Suprapubic skin (tissue), 4 donors: ENCODE measurements at places on chromosomes 1 and 21.

- no peak for DNase-seq
These were observed 195.0 kb downstream of the KCNK2 start for GRCh38 chr1:215277532-215277931.

- DNase-seq, result peak; percentile 84
These were observed 2.1 kb downstream of the ADGRL2 start for GRCh38 chr1:81802707-81803430.

- no peak for DNase-seq
These were observed 15.5 kb downstream of the TRPM2 start for GRCh38 chr21:44368711-44369446.

DNA sequence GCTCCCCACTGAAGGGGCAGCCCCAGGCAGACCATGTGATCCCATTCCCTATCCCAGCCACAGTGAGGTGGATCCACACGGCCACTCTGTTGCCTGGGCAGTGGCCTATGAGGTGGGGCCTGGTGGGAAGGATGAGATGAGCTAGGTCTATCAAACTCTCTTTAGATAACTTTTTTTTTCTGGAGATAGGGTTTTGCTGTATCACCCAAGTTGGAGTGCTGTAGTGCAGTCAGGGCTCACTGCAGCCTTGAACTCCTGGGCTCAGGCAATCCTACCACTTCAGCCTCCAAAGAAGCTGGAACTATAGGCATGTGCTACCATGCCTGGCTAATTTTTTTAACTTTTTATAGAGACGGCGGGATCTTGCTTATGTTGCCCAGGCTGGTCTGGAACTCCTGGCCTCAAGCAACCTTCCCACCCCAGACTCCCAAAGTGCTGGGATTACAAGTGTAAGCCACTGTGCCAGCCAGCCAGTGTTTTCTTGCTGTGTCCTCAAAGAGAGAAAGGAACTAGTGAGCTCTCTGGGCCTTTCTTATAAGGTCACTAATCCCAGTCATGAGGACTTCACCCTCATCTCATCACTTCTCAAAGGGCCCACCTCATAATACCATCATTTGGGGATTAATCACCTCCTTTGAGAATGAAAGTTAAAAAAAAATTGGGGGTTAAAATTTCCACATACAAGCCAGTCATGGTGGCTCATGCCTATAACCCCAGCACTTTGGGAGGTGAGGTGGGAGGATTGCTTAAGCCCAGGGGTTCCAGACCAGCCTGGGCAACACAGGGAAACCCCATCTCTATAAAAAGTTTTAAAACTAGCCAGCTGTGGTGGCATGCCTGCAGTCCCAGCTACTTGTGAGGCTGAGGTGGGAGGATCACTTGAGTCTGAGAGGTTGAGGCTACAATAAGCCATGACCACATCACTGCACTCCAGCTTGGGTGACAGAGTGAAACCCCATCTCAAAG lies 36.6 kb downstream of the H3-3A start:
- no peak for DNase-seq

GRCh38 chr1:60969971-60970509 lies 112.3 kb upstream of the NFIA start:
- DNase-seq, result peak; percentile 20

GRCh38 chr1:172450524-172450885 lies 6.6 kb upstream of the PIGC start:
- no peak for DNase-seq

- DNase-seq, result no peak
These were observed 7.2 kb downstream of the SETD4 start for GRCh38 chr21:36052860-36053714.

GRCh38 chr1:85339089-85339488 lies 62.7 kb upstream of the BCL10 start:
- DNase-seq, result no peak

GRCh38 chr1:155052439-155053395 lies 1.6 kb downstream of the ADAM15 start:
- DNase-seq, result no peak

DNA sequence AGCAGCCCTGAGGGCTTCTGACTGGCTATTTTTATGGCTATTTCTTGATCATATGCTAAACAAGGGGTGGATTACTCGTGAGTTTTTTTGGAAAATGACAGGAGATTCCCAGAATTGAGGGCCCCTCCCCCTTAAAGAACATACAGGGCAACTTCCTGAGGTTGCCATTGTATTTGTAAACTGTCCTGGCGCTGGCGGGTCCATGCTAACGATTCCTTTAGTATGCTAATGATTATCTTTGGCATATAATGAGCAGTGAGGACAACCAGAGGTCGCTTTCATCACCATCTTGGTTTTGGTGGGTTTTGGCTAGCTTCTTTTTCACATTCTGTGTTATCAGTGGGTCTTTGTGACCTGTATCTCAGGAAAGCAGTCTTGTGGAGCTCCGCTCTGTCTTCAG lies 24.1 kb downstream of the FMN2 start:
- DNase-seq, result no peak

DNA sequence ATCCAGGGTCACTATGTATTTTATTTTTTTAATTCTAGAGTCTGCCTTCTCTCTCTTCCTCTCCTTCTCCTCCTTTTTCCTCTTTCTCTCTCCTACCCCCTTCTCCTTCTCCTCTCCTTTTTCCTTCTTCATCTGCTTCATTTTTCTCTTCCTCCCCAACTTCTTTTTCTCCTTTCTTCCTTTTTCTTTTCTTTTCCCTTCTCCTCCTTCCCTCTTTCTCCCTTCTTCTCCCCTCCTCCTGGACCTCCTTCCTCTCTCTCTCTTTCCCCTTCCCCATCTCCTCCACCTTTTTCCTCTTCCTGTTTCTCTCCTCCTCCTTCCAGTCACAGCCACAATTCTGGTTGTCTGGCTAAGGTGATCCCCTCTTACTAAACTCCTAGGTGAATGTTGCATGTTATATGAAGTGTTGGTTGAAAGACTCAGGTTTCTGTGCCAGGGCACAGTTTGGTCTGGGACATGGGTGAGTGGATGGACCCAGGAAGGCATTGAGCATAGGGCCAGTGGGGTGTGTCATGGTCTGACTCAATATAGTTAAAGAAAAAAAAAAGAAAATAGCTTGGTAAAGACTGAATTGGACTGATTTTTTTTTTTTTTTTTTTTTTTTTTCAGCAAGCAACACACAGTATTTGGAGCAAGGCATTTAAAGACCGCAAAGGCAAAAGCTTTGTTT lies 266.9 kb downstream of the TGFB2 start:
- no peak for DNase-seq

GRCh38 chr1:169128562-169128961 lies 22.1 kb downstream of the ATP1B1 start:
- no peak for DNase-seq

DNA sequence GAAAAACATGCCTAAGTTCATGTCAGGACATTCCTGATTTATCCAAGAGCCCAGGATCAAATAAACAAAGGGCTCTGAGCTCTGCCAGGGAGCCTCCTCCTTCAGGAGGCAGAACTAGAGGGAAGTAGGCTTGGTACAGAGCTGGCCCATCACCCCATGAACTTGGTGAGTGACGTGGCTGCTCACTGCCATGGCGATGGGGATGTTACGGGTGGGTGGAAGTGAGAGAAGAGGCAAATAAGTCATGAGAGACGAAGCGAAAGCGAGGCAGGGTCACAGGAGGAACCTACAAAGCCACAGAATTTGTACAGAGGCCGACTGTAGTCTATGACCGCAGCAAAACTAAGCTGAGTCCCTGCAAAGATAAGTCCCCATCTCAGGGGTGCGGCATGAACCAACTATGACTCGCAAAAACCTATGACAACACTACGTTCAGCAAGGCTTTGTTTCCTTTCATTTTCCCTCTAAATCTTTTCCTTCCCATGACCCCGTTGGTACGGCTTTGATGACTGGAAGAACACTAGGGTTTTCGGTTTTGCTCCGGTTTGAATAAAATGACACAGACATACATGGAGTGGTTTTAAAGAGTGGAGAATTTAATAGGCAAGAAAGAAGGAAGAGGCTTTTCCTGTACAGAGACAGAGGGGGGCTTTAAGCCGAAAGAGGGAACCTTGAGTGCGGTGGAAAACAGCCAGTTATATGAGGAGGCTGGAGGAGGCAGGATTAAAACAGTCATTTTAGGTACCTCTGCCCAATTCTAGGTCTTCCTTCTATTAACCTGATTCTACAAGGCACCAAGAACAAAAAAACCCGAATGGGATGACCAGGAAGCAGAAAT lies 74.1 kb downstream of the CD46 start:
- peak; percentile 88 for DNase-seq

DNA sequence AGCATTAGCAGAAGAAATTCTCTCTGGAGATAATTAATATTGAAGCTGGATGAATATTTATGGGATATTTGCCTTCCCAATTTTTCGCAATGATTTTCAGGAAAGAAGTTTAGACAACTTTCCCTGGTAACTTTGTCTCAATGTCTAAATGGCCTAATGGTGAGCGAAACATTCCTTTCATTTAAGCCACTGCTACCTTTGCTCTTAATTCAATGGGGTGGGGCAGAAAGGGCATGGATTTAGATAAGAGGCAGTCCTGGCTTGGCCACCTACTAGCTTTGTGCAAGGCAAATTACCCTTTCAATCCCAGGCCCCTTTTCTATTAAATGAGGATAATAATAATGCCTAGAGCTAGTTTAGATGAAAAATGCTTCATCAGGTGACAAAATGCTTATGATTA lies 27.1 kb upstream of the LYST start:
- DNase-seq, result no peak

- DNase-seq, result no peak
These were observed 19.6 kb upstream of the C1orf159 start for GRCh38 chr1:1135339-1136136.

- DNase-seq, result no peak
These were observed 81.2 kb downstream of the RIPK4 start for GRCh38 chr21:41685511-41686149.

DNA sequence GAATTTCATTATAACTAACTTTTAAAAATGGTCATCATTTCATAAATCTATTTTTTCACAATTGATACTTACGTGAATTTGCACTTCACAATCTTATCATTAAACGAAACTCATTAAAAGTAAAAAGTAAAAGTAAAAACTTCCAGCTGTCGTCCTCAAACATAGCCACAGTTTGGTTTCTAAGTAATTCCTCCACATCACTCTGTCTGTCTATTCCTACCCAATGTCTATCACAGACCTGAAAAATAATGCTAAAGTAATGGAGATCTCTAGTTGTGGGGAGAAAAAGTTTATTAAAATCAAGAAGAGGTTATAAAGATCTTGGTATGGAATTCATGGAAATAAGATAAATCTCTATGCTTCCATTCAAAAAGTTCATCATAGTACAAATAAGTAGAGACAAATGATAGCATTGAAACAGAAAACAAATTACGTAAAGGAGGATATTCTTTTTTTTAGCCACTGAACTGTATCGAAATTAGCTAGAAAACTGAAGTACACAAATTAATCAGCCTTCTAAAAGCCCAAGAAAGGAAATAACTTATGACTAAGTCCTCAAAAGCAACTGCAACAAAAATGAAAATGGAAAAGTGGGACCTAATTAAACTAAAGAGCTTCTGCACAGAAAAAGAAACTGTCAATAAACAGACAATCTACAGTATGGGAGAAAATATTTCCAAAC lies 148.6 kb downstream of the TIAM1 start:
- no peak for DNase-seq

DNA sequence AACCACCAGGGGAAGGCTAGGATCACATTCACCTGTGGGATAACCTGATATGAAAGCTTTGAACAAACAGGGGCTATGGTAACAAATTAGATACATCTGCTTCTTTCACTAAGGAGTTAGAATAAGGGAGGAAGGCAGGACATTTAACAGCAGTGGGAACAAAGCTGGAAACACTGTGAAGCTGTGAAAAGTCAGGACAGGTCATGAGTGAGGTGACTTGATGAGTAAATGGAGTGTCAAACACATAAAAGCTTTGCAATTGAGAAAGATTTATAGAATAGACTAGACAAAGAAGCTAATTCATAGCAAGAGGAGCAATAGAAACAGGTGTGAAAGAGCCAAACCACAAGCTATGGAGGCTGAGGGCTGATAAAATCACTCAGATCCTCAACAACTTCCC lies 110.0 kb downstream of the ASTN1 start:
- no peak for DNase-seq

GRCh38 chr21:39097981-39098380 lies 85.3 kb downstream of the PSMG1 start:
- DNase-seq, result no peak

DNA sequence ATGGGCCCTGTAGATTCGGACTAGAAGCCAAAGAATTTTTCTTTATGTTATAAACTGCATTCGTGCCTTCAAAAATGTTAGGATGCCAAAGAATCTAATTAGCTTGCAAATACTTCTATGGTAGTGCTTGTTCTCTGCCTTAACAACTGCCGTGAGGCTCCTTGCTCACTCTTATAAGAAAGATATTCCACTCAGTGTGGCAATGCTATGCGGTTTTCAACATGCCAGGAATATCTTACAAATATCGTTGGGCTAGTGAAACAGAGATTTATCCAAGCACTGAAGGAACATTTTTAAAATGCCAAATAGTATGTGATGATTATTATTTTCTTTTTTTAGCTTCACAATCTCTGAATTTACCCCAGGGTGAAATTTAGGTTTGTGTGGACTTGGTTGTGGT lies 198.2 kb downstream of the GREM2 start:
- DNase-seq, result no peak

DNA sequence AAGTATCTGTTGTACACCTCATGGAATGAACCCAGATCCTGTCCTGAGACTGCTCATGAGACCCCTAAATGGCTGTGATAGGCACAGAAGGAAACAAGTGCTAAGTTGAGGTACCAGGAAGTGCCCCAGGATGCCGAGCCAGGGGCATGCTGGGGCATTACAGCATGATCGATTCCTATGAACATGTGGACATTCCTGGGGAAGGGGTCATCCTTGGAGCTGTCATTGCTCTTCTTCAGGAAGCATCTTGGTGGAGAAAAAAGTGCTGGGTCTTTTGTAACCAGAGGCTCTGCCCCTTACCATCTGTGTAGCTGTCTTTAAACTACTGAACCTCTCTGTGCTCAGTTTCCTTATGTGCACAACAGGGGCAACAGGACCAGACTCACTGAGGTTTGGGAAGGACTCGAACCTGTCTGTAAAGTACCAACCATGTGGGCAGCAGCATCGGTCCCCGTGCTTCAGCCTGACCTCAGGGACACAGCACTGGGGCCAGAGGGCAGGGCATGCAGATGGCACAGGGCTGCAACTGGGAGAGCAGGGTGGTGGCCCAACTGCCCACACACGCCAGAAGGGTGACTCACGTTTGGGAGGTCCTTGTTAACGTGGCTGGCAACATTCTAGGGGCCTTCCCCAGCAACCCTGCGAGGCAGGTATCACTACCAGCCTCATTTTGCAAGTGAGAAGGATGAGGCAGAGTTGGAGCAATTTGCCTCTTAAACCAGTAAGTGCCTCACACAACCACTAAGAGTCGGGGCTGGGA lies 142.3 kb upstream of the EDN2 start:
- DNase-seq, result peak; percentile 70

- no peak for DNase-seq
These were observed 16.5 kb upstream of the ATP6V1G3 start for GRCh38 chr1:198556971-198557370.
